ENCODE measurements at places on chromosomes 2 and 18.

GRCh38 chr18:54192415-54192814 lies 32.1 kb downstream of the MBD2 start:
- DNase-seq: no peak

DNA sequence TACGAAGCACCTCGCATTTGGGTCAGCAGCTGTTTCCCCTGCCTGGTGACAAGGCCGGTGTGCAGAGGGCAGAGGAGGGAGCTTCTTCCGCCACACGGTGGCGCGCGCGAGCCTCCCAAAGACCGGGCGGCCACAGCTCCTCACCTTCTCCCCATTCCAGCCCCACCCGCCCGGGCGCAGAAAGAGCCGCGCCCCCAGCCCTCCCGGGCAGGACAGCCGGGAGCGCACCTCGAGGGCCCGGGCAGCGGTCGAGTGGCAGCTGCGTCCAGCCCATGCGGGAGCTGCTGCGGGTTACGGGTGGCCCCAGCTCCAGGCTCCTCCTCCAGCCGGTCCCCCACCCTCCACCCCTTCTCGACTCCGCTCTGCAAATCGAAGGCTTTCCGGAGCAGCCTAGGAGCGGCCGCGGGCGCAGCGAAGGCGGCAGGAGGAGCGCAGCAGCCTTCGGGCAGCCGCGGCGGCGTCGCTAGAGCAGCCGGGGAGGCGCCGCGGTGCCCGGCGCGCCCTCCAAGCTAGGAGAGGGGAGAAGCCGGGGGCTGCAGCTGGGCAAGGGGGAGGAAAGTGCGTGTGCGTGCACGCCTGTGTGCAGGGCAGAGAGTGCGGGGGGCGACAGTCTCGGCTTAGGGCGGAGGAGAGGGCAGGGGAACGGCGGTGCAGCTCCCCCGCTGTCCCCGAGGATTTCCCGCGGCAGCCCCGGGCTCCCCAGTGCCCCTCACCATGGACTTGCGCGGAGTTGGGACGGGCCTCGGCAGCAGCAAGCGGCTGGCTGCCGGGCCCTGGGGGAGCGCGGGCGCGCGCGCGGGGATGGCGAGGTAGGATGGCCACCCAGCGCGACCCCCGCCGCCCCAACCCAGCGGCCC lies at the start of gene CCDC85A:
Gene CCDC85A (plus strand): TSS at position 348 of the 857 bp plus-strand sequence. CDS start 635 bp downstream, outside the sequence.
- DNase-seq: peak; percentile 69

DNA sequence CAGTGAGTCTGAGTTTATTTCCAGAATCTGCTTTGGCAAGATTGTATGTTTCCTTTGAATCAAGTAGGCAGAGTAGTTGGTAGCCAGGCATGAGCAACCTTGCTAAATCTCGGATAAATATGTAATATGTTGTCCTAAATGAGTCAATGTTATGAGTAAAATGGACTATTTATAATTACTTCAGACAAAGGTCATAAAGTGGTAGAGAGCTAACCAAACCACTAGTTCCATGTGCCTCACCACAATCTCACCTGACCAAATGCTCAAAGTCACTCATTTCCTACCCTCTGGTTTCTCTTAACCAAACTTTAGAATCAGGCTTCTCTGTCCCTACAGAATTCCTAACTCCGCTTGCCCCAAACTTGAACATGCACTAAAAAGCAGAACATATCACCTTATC lies 261.2 kb upstream of the FSIP2 start:
- DNase-seq: no peak

DNA sequence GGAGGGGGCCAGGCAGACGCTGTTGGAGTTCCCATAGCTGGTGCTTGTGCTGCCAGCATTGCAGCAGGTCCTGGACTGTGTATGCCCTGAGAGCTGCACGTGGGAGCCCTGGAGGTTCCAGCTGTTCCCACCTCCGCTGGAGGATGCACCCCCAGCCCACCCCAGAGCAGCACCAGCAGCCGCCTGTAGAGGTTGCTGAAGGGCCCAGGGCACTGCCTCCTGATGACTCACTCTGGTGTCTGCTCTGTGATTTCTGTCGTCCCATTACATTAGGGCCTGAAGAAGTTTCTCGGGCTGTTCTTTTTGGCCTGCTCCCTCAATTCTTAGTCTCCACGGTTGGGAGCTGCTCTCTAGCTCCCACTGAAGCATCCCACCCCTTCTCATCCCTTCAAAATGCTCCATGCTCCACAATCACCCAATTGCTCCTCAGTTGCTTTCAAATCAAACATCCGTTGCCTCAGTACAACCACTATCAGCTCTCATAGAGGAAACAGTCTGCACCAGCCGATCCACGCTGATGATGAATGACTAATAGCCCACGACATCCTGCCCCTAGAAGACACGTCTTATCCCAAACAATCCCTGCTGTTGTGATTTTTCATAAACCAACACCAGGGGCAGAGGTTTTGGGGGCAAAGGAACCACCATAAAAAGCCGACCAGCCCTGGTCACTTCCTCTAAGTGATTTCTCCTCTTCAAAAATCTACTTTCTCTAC lies 65.2 kb upstream of the RNF152 start:
- DNase-seq: peak; percentile 73

DNA sequence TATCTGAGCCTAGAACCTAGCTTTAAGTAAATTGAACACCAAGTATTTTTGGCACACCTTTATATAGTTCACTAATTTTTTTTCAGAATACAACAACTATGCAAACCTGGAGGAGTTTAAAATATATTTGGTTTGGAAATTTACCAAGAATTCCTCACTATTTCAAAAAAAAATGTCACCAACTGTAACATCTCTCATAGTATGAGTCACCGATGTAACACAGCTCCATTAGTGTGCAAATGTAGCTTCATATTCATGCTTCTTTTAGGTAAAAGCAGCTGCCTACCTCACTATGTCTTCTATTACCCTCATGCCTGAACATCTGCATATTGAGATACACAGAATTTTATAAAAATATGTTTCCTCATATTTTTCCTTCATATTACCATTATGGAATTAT lies 80.5 kb downstream of the NRXN1 start:
- DNase-seq: peak; percentile 55

- no peak for DNase-seq
These were observed 75.3 kb downstream of the COLEC12 start for GRCh38 chr18:425106-425745.

GRCh38 chr18:10121786-10122515 lies 208.1 kb downstream of the VAPA start:
- peak; percentile 85 for DNase-seq

DNA sequence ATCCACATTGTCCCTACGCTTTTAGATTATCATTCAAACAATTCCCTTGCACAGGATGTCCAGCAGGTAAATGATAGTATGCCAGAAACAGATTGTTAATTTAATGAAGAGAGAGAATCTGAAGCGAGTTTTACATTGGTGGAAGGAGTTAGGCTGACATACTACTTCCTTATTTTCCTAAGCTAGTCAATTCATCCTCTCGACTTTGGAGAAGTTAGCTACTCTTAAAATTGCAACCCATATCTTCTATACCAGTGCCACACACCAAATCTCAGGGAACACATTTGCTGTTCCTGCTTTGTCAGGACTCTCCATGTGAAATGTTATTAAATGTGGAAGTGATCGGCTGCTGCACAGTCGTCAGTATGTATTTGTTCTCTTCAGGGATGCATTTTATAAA lies 249.2 kb downstream of the NAPG start:
- DNase-seq: no peak

DNA sequence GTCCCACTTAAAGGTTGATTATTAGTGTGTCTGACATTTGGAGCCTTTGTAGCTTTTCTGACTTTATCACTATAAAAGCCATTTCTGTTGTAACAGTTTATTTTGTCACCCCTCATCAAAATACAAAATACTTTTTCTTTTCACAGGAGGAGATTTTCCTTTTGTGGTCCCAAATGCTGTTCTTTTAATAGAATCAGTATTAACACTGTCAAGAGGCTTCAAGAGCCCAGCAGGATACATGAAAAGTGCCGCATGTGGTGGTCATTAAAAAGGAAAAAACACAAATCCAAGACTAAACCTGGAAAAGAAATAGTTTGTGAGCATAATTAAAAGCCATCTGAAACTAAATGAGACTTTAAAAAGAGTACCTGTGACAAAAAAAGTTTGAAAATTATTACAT lies 515.7 kb downstream of the DCDC2C start:
- DNase-seq: no peak

DNA sequence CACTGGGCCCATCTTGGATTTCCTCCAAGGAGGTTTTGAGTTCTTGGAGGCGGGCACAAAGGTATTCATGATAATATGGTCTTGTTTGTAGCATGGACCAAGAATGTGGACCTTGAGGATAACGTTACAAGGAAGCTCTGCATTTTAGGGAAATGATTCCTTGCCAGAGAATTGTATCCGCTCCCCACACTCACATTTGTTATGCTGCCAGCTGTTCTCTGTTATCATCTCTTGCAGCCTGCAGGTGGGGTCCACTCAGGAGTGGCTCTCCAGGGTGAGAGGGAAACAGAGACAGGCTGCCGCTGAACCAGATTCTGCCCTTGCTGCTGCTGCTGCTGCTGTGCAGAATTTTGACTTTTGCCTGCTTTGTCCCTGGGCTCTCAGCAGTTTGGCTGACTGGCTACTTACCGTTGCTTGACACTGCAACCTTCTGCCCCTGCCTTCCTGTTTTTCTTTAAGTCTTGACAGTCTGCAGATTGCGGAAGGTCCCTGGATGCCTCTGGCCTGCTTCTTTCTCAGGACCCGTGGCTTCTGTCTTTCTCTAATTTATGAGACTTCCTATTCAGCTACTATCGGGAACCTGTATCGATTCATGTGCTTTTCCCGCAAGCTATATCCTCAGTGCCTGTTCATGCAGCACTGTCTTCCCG lies 122.3 kb upstream of the DOCK10 start:
- peak; percentile 1 for DNase-seq

Data from fibroblast of skin of back (primary cell).